ENCODE measurements at places on chromosomes 2 and 18.

- no peaks in the 10 kb centered on the region for H3K4me1 ChIP-seq
- no peak overlapping the region for H3K27ac ChIP-seq
- no peak overlapping the region for H3K4me3 ChIP-seq
- no peak for DNase-seq
- H3K36me3 ChIP-seq: no peaks in the 10 kb centered on the region
- no peaks in the 10 kb centered on the region for H3K27me3 ChIP-seq
These were observed 9.0 kb downstream of the RELCH start for GRCh38 chr18:62196079-62196478.

DNA sequence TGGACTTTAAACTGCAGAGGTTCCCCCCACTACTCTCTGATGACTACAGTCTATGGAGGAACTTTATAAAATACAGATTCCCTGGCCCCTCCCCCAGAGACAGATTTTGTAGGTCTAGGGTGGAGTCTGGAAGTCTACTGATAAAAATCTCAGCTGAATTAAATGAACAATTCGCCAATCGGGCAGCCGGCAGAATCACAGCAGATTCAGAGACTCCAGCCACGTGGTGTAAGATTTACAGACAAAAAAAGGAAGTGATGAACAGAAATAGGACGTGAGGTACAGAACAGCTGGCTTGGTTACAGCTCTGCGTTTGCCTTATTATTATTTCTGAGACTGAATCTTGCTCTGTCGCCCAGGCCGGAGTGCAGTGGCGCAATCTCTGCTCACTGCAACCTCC lies 21.4 kb upstream of the MTA3 start:
- DNase-seq: no peak
- no peak overlapping the region for H3K27ac ChIP-seq
- no peaks in the 10 kb centered on the region for H3K4me1 ChIP-seq
- no peak overlapping the region for H3K4me3 ChIP-seq
- no peaks in the 10 kb centered on the region for H3K27me3 ChIP-seq
- no peaks in the 10 kb centered on the region for H3K36me3 ChIP-seq

DNA sequence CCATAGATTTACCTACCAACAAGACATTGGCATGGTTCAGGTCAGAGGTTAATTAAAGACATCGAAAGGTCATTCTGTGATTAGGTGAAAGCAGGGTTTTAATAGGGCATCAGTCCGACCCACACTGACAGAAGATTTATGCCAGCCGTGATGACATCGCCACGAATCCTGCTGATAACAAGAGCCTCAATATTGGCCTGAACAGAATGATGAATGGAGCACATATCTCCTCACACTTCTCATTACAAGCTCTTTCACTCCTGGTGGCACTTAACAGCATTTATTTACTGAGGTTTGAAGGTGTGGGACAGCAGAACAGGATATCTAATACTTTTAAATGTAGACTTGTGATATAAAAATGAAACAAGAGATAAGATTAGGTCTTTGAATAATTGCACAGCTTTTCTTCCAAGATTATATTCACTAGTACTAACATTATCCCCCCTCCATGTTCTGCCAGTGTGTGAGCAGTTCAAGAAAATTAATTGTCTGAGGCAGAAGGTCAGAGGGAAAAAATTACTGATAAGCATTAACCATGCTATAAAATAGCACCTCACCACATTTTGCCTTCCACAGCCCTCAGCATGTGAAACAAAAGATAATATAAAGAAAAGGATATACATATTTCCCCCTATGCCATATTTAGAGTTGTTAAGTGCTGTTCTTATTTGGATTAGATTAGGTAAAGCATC lies 23.1 kb upstream of the INSIG2 start:
- no peaks in the 10 kb centered on the region for H3K36me3 ChIP-seq
- H3K4me1 ChIP-seq: peaks cover 20% of the 10 kb centered on the region
- H3K27me3 ChIP-seq: peaks cover 8% of the 10 kb centered on the region

DNA sequence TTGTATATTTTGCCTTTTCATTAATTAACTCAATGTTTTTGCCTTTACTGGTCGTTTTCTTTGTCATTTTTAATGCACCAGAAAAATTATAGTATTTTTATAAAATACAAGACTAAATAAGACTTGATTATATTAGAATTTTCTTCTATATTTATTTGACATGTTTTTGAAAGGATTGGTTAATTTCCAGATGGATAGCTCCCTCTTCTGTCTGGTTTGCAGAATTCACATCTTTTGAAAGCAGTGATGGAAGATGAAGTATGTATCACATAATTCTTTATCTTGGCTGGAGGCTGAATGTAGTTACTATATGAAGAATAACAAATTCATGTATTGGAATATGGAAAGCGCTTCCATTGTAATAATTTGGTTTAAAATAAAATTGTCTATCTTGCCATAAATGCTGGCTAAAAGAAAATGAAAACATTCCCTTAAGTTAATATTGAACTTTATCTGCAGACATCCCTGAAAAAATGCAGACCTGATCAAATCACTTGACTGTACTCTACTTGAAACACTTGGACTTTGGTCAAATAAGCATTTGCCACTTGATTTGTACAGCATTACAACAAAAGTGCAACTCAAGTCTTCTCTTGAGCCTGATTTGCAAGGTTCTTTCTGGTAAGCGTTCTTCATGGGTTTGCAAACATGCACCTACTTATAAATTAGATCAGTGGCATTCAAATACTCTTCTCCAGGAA lies 86.3 kb upstream of the EFEMP1 start:
- H3K27ac ChIP-seq: peak overlapping the region; percentile 73
- peaks cover 14% of the 10 kb centered on the region for H3K4me1 ChIP-seq
- H3K27me3 ChIP-seq: no peaks in the 10 kb centered on the region
- no peak for DNase-seq
- H3K4me3 ChIP-seq: no peak overlapping the region
- H3K36me3 ChIP-seq: no peaks in the 10 kb centered on the region

DNA sequence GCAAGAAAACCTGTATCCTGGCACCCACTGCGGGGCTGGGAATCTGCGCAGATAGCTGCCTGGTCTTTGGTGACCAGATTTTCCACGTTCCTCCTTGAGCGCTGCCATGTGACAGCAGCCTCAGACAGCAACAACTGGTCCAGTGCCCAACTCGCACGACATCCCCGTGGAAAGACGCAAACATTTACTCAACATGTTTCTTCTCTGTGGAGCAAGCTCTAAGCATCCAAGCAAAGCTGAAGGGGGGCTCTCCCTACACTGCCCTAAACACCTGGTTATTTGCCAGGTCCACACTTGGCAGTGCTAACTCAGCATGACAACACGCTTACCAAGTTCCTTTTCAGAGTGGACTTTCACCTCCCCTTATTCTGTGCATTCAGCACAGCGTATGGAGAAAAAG lies 11.3 kb downstream of the ZNF516 start:
- no peaks in the 10 kb centered on the region for H3K27me3 ChIP-seq
- peaks cover 4% of the 10 kb centered on the region for H3K4me1 ChIP-seq
- no peak overlapping the region for H3K4me3 ChIP-seq
- H3K27ac ChIP-seq: no peak overlapping the region
- no peak for DNase-seq

DNA sequence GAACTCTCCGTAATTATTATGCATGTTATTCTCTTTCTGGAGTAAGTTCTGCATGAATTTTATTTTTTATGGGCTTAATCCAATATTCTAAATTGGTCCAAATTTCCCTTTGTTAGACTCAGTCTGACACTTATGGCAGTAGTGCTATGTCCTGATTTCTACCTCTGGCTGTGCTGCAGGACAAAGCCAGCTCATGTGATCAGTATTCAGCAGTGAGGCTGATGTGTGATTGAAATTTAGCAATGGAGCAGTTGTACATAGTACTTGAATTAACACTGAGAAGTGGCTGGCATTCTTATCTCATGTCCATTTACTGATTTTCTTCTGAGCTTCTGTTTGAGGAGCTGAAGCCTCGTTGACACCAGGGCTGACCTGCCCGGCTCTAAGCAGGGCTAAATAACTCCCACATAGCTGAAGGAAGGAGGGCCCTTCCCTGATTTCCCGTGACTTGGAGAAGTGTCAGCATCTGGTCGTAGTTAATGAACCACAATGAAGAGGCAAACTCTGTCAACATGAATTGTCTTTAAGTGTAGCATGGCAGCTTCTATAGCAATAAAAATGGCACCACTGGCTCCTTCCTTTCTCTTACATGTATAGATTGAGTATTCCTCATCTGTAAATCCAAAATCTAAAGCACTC lies 159.0 kb upstream of the RASGRP3 start:
- H3K4me1 ChIP-seq: peaks cover 21% of the 10 kb centered on the region
- no peak overlapping the region for H3K27ac ChIP-seq
- peaks cover 37% of the 10 kb centered on the region for H3K36me3 ChIP-seq
- DNase-seq: no peak
- no peak overlapping the region for H3K4me3 ChIP-seq

DNA sequence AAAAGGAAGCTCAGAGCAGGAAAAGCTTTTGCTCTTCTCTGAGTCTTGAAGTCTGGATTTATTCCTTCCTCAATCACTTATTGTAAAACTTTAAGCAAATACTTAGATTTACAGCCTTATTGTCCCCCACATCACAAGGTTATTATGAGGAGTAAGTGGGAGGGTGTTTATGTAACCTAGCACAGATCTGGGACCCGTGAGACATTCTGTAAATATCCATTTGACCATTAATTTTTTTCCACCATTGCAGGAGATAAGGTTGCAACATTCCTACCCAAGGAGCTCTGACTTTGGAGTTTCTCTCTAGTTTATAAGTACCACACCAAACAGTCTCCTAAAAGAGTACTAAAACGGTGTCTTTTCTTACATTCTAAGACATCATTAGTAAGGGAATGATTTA lies 52.1 kb upstream of the CTIF start:
- peaks cover 2% of the 10 kb centered on the region for H3K27me3 ChIP-seq
- H3K4me1 ChIP-seq: peaks cover 44% of the 10 kb centered on the region
- DNase-seq: no peak
- H3K27ac ChIP-seq: peak overlapping the region; percentile 83

GRCh38 chr18:23995180-23995579 lies 19.4 kb upstream of the TTC39C start:
- no peak for DNase-seq
- H3K36me3 ChIP-seq: no peaks in the 10 kb centered on the region
- peaks cover 7% of the 10 kb centered on the region for H3K4me1 ChIP-seq

GRCh38 chr2:80322311-80322920 lies 17.9 kb upstream of the LRRTM1 start:
- no peak for DNase-seq
- no peak overlapping the region for H3K4me3 ChIP-seq
- H3K36me3 ChIP-seq: no peaks in the 10 kb centered on the region
- no peak overlapping the region for H3K27ac ChIP-seq

- no peak for DNase-seq
- no peaks in the 10 kb centered on the region for H3K27me3 ChIP-seq
- H3K4me1 ChIP-seq: no peaks in the 10 kb centered on the region
These were observed 73.2 kb downstream of the TNP1 start for GRCh38 chr2:216786676-216787075.

- H3K36me3 ChIP-seq: no peaks in the 10 kb centered on the region
- no peaks in the 10 kb centered on the region for H3K4me1 ChIP-seq
- H3K27me3 ChIP-seq: peaks cover 4% of the 10 kb centered on the region
- no peak overlapping the region for H3K27ac ChIP-seq
These were observed 286.4 kb downstream of the AGPS start for GRCh38 chr2:177678939-177679338.

GRCh38 chr2:191066197-191066918 lies 52.4 kb upstream of the STAT1 start:
- no peak overlapping the region for H3K4me3 ChIP-seq
- H3K36me3 ChIP-seq: no peaks in the 10 kb centered on the region
- peaks cover 4% of the 10 kb centered on the region for H3K4me1 ChIP-seq

GRCh38 chr2:1818404-1818803 lies 74.1 kb upstream of the PXDN start:
- peaks cover 10% of the 10 kb centered on the region for H3K4me1 ChIP-seq
- H3K4me3 ChIP-seq: no peak overlapping the region
- H3K27me3 ChIP-seq: peaks cover 4% of the 10 kb centered on the region
- peak; percentile 52 for DNase-seq

- H3K4me3 ChIP-seq: no peak overlapping the region
- H3K27me3 ChIP-seq: no peaks in the 10 kb centered on the region
- DNase-seq: no peak
- H3K36me3 ChIP-seq: peaks cover 4% of the 10 kb centered on the region
- H3K27ac ChIP-seq: no peak overlapping the region
- H3K4me1 ChIP-seq: peaks cover 12% of the 10 kb centered on the region
These were observed 22.2 kb upstream of the ZFP36L2 start for GRCh38 chr2:43248621-43249020.

- H3K4me3 ChIP-seq: no peak overlapping the region
- H3K36me3 ChIP-seq: no peaks in the 10 kb centered on the region
- DNase-seq: no peak
- no peak overlapping the region for H3K27ac ChIP-seq
- no peaks in the 10 kb centered on the region for H3K4me1 ChIP-seq
These were observed 56.2 kb downstream of the STRADB start for GRCh38 chr2:201507725-201508124.

DNA sequence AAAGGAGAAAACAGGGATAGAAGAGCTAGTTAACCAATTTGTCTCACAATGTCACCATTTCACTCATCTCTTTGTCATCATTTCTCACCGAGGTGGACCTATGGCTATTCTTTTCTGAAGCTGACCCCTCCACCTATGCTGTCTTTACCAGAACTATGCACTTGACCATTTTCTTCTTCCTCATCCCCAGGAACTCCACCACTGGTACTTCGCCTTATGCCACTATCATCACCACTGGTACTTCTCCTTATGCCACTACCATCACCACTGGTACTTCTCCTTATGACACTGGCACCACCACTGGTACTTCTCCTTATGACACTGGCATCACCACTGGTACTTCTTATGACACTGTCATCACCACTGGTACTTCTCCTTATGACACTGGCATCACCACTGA lies 745.8 kb upstream of the CHAC2 start:
- no peaks in the 10 kb centered on the region for H3K4me1 ChIP-seq
- no peaks in the 10 kb centered on the region for H3K36me3 ChIP-seq
- DNase-seq: no peak
- no peak overlapping the region for H3K27ac ChIP-seq
- H3K27me3 ChIP-seq: no peaks in the 10 kb centered on the region

GRCh38 chr2:14358774-14359173 lies 273.7 kb upstream of the LRATD1 start:
- no peak overlapping the region for H3K4me3 ChIP-seq
- H3K27ac ChIP-seq: no peak overlapping the region
- H3K27me3 ChIP-seq: no peaks in the 10 kb centered on the region
- no peaks in the 10 kb centered on the region for H3K4me1 ChIP-seq

DNA sequence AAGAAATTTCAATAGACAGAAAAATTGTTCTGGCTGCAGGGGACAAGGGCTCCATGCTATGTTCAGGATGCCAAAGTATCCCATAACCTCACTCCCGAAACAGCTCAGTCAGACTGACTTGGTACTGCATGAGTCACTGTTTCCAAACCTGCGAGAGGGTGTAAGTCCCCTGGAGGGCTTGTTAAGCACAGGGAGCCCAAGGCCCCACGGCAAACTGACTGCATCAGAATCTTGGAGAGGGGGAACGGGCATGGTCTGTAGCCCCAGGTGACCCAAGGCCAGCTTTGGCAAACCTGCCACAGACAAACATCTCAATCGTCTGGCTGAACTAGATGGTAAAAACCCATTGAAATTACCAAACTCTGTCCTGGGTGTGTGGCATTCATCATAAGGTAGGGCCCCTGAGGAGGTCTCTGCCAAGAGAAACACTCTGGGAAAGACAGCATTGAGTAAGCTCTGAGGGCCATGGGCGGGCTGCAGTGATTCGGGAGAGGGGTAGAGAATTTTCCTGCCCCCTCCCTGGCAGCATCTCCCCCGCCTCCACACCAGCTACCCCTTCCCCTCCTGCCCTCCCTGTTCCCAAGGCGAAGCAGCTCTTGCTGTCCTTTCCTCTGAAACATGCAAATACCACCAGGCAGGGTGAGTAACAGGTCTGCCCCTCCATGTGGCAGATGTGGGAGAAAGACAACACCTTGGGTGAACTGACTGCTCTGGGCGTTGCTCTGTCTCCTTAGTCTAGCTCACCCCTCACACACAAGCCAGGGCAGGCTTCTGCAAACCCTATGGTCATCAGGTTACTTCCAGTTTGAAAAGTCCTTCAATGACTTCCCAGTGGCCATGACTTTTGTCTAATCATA lies 274.7 kb upstream of the SIX2 start:
- peak; percentile 88 for DNase-seq
- H3K27ac ChIP-seq: peak overlapping the region; percentile 76
- no peaks in the 10 kb centered on the region for H3K27me3 ChIP-seq
- H3K36me3 ChIP-seq: no peaks in the 10 kb centered on the region
